ENCODE measurements at places on chromosomes 7 and 10.

GRCh38 chr10:34854147-34854601 is 39.1 kb upstream of the PARD3 start:
- no peak for DNase-seq

DNA sequence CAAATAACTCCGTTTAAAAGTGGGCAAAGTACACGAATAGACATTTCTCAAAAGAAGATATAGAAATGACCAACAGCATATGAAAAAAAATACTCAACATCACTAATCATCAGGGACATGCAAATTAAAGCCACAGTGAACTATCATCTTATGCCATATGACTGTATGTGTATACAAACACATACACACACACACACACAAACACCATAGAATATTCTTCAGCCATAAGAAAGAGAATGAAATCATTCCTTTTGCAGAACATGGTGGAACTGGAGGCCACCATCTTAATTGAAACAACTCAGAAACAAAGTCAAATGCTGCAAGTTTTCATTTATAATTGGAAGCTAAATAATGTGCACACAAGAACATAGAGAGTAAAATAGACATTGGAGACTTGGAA is 1019.4 kb downstream of the KCNMA1 start:
- no peak for DNase-seq

- DNase-seq = no peak
Observed at GRCh38 chr10:4043897-4044665, 259.1 kb upstream of the KLF6 start.

GRCh38 chr10:94402843-94403379 is 570 bp downstream of the TBC1D12 start:
- peak; percentile 3 for DNase-seq

DNA sequence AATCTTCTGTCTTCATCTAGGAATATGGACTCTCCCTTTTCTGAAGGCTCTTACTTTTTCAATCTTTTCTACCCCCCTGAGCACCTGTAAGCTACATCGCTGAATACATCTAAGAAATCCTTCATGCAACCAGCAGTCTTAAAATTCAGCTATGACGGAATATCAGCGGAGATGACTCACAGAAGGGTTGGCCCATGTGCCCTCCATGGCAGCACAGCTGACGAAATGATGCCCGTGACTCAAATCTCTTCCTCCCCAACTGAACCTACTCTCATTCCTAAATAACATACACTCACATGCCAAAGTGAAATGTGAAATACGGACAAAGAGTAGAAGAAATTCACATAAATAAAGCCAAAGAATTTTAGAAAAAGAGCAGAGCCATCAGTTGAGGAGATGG is 30.3 kb upstream of the NCAPG2 start:
- no peak for DNase-seq

- no peak for DNase-seq
Observed at GRCh38 chr7:22452142-22452959, 47.6 kb downstream of the STEAP1B start.

GRCh38 chr7:155953781-155954549 is 141.7 kb upstream of the SHH start:
- no peak for DNase-seq

- DNase-seq = no peak
Observed at GRCh38 chr10:131537281-131537680, 225.8 kb upstream of the TCERG1L start.

- no peak for DNase-seq
Observed at GRCh38 chr10:77565590-77566023, 72.0 kb downstream of the KCNMA1 start.

- DNase-seq = no peak
Observed at GRCh38 chr7:54810401-54810800, 51.4 kb upstream of the SEC61G start.

DNA sequence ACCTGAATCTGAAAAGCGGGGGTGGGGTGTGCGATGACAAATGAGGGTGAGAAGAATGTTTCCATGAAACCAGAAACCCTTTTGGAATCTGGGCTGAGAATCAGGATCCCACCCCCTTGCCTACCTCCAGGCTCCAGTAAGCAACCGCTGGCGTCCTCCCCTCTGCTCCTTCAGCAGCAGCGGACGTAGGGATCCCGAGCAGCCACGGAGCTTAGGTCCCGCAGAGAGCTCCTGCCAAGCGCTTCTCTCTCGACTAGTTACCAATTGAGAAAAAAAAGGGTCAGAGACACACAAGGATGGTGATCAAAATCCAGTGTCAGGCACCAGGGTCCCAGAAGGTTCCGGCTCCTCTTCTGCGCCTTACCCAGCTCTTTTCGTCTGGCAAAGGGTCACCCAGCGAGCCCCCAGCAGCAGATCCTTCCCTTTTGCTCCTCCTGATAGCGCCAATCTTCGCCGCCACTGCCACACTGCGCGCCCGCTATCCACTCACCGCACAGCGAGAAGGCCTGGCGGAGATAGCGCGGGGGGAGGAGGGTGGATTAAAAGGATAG is 733.5 kb downstream of the ZWINT start:
- no peak for DNase-seq

DNA sequence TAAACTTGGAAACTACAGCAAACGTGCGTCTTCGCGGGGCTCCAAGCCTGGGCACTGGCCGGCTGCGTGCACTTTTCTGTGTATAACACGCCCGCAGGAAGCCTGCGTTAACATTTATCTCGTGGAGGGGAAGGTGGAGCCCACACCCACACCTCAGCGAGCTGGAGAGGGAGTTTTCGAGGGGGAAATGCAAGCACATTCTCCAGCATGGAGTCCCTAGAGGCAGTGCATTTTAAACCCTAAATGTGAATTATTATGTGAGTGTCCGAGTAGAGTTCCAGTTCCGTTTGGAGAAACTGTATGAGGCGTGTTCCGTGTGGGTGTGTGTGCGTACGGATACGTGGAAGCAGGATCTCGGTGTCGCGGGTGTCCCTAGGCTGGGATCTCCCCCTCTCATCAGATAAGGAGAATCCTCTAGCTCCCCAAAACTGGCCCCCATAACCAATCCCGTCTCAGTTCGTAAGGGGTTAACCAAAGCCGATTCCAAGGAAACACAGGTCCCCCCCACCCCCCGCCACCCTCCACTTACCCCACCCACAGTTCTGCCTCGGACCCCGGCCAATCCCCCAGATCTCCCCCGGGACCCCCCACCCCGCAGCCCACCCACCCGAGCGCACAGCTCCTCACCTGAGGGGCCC is 403 bp downstream of the CDK6 start:
- DNase-seq = peak; percentile 69

GRCh38 chr10:26675873-26676257 is 21.6 kb upstream of the PDSS1 start:
- no peak for DNase-seq
